ENCODE measurements at places on chromosomes 6 and 20.
A peak's percentile ranks its signal among the peaks of the same experiment; 100 is the strongest.

DNA sequence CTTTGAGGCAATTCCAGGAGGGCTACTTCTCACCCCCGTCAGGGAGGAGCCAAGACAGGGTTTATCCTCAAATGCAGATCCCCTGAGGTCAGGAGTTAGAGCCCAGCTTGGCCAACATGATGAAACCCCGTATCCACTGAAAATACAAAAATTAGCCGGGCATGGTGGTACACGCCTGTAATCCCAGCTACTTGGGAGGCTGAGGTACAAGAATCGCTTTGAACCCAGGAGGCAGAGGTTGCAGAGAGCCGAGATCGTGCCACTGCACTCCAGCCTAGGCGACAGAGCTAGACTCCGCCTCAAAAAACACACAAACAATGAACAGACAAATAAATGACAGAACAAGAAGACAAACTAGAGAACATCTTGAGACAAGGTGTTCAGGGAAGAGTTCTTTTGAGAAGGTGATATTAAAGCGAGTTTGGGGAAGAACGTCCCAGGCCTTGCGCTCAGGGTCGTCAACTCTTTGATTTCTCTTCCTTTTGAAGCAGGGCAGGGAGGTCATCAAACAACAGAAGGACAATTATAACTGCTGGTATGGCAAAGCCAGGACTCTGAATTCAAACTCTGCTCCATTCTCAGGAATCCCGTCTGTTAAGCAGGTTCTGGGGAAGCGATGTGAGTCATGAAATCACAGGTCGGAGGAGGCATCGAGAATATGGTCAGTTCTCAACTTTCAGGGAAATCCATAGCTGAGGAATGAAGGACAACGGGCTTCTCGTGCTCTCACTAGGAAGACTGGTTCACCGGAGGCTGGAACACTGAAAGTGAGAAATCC, 1.4 kb upstream of the RALY start:
- DNase-seq: no peak

DNA sequence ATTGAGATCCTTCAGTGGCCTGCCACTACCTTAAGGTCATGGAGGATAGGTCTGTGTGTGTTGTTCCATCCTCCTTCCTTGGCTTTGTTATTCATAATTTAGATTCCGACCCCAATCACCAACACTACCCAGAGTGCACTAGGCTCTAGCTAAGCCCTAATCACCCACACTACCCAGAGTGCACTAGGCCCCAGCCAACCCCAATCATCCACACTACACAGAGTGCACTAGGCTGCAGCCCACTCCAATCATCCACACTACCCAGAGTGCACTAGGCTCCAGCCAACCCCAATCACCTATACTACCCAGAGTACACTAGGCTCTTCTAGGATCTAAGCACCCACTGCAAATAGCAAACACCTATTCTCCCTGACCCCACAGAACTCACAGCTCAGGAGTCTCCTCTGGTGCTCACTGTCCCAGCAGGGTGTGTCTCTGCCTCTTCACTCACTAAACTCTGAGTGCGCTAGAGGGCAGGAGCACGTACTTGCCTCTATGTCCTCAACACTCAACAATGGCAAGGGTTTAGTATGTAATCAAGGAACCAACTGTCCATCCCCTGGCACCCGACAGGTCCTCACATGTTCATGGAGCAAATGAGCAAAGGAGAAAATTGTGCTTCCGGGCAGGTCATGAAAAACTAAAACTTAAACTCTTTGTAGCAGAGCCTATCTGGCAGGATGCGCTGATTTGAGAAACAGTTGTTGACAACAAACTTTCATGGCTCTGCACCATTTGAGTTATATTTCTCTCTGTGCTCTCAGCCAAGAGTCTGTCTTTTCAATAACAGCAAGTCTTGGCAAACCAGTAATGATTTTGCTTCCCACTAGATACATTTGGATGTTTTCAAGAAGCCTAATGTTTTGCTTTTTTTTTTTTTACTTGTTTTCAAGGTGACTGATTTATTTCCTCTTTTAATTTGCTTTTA, 54.3 kb downstream of the SLC22A23 start:
- DNase-seq: no peak

GRCh38 chr20:36144336-36144735, 10.2 kb upstream of the EPB41L1 start:
- no peak for DNase-seq

GRCh38 chr6:30955367-30956042, 14.7 kb downstream of the MUCL3 start:
- DNase-seq: peak; percentile 72

GRCh38 chr6:54188846-54189245, 77.6 kb downstream of the MLIP start:
- no peak for DNase-seq
